ENCODE measurements at places on chromosomes 7 and 10. TPM values are rescaled to one million over a fixed set of nuclear protein-coding genes. Genes with fewer than 3 reads are reported as not detected.

Gene AEBP1
- total RNA-seq = 38.7 TPM

Gene GTF2I
- total RNA-seq = 188 TPM

Gene ELFN1
- total RNA-seq = not detected

Gene DNAJB9
- 19.4 TPM for total RNA-seq

Gene ADCY1
- 8.9 TPM for total RNA-seq

Gene MSS51
- total RNA-seq = 2.6 TPM

DNA sequence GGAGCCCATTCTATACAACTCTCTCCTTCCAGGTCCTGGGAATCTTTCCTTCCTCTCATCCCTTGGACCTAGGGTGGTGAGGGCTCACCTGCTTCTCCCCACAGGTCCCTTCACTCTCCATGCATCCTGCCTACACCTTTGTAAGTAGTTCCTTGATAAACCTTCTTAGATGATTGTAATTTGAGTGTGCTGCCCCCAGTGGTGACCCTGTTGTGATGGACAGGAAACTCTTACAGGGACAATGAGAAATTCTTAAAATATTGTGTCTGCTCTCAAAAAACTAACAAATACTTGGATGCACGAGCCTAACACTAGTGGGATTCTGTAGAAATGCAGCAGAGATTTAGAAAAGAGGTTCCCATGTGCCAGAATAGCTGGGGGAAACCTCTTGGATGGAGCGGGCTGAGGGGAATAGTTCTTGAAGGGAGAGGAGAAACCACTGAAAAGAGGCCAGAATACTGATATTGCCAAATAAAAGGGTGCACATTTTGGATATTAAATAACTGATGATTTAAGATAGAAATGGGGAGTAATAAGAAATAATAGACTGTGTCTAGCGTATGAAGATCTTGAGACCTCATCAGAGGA, 6.7 kb upstream of the PAXIP1 start:
- no peak for DNase-seq

DNA sequence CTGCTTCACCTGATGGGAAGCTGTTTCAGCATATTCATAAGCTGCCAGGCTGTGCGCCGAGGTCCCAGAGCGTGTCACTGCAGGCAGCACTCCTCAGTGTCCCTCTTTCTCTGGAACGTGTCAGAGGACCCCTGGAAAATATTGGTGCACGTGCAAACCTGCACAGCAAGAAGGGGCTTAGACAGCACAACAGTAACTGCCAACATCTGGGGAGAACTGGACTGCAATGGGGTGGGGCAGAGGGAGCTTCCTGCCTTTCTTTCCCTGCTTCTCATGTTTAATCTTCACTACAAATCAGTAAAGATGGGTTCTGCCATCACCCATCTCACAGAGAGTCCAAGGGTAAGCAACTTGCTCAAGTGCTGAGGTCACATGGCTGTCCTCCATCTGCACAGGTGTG, 86.5 kb upstream of the GPR26 start:
- DNase-seq = no peak

GRCh38 chr7:157574120-157574825, 237.5 kb downstream of the DNAJB6 start:
- DNase-seq = no peak

DNA sequence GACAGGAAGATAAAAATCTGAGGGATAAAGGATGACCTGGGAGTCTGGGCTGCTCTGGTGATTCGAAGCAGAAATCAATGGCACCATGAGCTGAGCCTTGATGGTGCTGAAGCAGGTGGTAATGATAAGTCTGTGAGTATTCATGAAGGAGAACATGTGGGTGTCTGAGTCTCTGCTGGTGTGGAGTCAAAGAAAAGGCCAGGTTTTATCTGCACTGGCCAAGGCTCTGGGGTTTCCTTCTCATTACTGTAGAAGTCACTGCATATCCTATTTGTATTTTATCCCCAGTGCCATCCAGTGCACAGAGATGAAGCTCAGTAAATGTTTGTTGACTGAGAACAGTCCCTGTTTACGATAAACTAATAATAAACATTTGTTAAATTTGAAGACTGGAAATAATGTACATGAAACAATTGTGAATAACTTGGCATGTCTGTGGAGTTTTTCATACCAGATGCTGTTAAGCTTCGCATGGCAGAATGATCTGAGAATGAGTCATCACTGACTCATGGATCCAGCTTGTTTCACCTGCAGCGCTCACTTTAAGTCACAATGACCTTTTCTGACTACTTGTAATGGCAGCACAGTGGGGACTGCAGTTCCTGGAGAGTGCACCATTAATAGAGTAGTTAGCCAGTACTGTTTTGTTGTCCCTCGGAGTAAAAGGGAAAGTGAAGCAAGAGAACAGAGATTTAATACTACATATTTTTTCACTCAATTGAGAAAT, 538.5 kb downstream of the HTR7 start:
- DNase-seq = no peak

- no peak for DNase-seq
Observed at GRCh38 chr10:91977491-91977890, 53.9 kb downstream of the BTAF1 start.

DNA sequence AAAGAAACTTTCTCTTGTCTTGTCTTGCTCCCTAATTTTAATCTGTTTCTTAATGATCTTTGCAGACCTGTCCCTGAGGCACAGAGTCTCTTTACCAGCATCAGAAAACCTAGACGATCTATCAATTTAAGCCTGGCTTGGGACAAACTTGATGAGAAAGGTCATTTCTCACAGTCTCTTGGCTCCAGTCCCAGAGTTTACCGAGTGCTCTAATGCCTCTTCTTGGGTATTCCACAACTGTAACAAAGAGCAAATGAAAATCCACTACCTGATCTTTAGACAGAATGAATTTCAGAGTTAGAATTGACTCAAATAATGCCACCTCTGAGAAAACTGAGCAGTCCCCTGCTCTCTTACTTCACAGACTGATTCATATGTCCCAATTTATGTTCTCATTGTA, 106.4 kb upstream of the DNAJB12 start:
- no peak for DNase-seq

DNA sequence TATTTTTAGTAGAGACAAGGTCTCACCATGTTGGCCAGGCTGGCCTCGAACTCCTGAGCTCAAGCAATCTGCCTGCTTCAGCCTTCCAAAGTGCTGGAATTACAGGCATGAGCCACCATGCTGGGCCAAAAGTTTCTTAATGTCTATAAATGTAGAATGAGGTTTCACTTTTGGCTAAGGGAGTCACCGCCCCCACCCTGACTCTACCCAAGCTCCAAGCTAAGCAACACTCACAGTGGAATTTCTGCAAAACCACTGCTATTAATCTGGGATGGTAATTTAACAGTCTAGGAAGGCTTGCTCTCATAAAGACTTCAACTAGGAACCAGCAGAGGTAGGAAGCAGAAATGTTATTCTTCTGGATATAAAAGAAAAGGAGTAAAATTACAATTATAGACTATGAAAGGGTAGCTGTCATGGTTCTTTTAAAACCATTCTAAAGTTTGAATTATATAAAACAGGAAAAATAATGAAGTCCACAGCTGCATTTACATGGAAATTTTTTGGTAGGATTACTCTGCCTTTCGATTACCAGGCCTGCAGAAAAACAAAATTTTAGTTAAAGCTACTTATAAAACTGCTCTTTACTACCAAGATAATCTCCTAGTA, 211.6 kb downstream of the SFMBT2 start:
- no peak for DNase-seq

DNA sequence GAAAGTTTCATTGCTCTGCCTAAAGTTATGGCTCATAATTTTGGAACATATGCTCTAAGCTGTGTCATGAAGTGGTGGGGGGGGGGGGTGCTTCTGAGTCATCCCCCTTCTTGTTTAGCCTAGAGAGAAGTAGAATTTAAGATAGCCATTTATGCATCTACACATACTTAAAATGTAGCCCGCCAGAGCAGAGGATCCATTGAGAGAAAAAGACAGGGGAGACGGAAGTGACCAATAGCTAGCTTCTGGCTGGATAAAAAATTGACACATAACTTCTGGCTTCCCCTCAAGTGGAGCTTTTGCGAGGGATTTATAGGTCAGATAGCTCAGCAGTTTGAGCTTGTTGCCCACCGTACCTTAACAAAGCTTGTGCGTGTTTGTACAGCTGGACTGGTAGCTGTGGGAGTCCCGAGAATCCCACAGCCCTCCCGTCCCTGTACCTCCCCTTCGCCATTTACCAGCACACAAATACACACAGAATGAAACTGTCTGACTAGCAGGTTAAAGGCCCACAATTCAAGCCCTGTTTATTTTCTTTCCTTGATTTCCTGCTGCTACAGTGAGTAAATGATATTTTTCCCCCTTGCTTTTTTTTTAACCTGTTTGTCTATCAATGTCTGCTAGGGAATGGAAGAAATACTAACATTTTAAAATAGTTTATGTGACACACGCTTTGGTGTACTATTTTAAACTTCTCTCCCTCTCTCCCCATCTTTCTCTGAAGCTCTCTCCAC, 232.6 kb upstream of the FERD3L start:
- no peak for DNase-seq

GRCh38 chr10:89959433-89960110, 258.2 kb downstream of the KIF20B start:
- DNase-seq = no peak

DNA sequence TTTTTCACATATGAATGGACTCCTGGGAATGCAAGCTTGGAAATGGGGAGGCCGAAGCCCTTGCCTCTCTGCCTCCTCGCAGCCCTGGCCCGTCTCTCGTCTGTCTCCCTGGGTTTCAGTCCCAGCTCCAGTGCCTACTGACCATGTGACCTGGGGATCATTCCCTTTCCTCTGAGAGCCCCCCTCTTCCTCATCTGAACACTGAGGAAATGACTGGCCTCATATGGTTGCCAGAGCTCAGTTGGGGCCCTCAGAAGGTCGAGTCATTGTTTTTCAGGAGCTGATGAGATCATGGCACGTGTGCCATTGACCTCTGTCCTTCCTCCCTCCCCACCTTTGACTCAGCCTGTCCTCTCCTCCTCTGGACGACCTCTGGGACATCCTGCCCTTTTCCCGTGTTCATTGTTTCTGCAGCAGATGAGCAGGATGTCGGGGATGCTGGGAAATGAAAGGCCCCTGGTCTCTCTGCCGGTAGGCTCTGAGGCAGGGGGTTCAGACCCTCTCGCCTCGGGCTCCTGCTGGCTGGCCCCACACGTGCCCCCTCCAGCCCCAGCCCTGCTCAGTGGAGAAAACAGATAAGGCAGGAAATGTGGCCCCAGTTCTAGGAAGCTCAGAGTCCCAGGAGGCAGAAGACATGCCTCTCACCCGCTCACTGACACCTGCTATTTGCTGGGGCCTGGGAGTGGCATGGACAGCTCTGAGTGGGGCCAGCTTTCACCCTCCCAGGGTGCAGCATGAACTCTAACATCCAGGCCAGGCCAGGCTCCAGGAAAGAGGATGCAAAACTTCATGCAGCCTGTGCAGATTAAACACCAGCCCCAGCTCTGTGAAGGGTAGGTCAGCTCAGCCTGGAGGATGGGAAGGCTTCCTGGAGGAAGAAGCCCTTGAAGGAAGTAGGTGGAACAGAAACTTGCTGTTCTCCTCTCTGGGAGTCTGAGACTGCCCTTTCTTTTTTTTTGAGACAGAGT, 8.3 kb upstream of the PPP1R35 start:
- no peak for DNase-seq

DNA sequence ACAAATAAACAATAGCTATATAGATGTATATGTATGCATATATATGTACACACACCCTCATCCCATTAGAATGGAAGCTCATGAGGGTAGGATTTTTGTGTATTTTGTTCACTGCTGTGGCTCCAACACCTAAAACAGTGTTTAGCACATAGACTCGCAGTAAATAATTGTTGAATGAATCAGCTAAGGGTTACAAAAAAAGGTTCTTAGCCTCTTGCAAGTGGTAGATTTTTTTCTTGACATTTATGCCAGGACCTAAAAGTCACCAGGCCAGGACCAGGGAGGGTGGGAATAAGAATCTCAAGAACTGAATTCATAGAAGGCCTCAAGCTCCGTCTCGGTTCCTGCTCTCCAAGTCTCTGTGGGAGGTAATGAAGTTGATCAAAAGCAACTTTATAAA, 82.5 kb upstream of the CAPZA2 start:
- DNase-seq = no peak

DNA sequence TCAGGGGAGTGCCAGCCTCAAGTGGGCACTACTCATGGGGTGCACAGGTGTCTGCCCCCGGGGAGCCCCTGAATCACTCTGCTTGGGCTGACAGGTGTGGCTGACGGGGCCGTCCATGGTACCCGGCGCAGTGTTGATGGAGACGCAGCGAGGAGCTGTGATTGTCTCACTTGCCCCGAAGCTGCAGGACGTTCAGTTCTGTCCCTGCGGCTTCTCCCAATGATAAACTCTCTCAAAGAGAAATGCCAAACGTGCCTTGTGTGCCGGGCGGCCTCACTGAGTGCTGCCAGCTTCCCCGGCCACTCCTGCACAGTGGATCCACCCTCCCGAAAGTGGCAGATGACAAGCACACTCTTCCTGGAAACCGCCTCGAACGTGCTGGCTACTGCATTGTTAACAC, 203.2 kb downstream of the DNAJB6 start:
- no peak for DNase-seq

GRCh38 chr10:86098187-86098881, 268.3 kb downstream of the GRID1 start:
- no peak for DNase-seq

DNA sequence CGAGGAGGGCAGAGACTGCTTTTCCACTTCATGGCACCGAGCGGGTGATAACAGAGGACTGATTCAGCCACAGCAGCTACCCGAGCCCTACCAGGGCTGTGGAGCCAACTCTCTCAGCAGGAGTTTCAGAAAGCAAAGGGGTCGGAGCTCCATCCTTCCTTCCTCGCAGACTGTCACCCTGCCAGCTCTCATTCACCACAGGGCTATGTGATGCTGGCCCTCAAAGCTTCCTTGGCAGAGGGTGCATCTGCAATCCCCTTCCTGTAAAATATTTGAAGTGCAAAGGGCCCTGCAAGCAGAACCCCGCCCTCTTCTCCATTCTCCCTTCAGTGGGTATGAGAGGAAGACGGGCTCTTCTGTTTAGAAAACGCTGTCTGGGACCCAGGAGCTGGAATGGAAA, 105.3 kb upstream of the LYZL2 start:
- no peak for DNase-seq

DNA sequence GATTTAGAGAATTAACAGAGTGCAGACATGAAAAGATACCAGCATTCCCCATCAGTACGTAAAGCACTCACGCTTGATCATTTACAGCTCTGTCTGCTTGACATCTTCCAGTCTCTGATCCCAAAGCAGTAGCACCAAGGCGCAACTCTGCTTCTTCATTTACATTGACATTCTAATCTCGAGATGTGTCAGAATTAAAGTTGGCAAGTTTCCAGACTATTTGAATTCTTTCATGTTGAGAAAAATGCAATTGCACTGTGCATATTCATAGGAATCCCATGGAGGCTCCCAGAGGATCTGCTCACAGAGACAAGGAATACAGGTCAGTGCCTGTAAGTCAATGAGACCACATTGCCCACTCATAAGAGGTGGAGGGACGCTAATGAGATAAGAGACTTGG, 183.9 kb downstream of the LRRN3 start:
- DNase-seq = no peak

All from activated T-helper 2 cell treated with anti-CD3 and anti-CD28 coated beads, Interferon-gamma antibody, Interleukin-2, Interleukin-4, amounts not matched to agents 10 μg/mL and 5 μg/mL and 100 μg/mL, durations not matched to agents 14 hours and 24 hours and 36 hours (primary cell).